ENCODE measurements at places on chromosomes 7 and 10.

- no peak for DNase-seq
Measured at GRCh38 chr7:148711191-148712102, 12.7 kb downstream of the CUL1 start.

GRCh38 chr10:28600056-28600455 is 67.1 kb downstream of the WAC start:
- no peak for DNase-seq

- DNase-seq: no peak
Measured at GRCh38 chr7:23184709-23185359, 3.0 kb downstream of the NUP42 start.

DNA sequence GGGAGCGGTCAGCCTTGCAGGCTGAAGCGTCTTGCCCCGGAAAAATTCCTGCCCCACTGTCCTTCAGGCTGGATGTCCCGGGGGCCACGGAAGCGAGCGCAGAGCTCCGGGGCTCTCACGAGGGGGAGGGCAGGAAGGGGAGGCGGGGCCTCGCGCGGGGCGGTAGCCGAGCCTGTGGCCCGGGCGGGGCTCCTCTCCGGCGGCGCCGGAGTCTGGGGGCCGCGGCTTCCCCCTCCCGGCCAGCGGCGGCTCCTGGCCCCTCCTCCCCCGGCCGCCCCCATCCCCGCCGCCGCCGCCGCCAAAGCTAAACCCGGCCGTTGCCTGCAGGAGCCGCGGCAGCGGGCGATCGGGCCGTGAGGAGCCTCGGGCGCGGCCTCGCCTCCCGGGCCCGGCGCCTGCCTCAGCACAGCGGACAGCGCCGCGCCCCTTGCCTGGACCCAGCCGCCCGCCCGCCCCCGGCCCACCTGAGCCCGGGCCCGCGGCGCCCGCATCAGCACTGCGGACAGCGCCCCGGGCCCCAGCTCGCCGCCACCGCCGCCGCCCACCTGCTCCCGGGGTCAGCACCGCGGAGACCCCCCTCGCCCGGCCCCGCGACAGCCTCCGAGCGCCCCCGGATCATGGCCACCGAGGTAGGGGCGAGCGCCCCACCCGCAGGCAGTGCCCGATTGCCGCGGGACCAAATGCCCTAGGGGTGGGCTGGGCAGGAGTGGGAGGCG is at the start of gene GOLGA7B:
Gene GOLGA7B, plus strand, starts transcription at position 157 of the 716 bp plus-strand sequence. Its CDS starts 461 bp downstream, at position 618.
- DNase-seq: peak; percentile 35

GRCh38 chr7:134432296-134433152 is 26.4 kb downstream of the AKR1B1 start:
- DNase-seq: peak; percentile 52

DNA sequence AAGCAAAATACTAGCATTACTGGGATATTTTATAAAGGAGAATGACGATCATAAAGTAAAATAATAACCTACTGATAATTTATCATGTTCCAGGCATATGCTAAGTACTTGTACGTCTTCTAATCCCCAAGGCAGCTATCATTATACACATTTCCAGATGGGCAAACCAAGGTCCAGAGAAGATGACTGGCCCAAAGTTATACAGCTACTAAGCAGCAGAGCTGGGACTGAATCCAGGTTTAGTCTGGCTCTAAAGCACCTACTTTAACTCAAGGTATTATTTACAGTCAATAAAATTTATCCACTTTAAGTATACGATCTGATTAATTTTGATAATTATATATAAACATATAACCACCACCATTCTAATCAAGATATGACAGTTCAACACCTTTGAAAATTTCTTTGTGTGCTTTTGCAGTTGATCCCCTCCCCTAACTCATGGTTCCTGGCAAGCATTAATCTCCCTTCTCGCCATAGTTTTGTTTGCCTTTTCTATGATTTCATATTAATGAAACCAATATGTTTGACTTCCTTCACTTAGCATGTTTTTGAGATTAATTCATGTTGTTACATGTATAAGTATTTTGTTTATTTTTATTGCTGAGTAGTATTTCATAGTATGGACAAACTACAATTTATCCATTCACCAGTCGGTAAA is 126.7 kb downstream of the CPEB3 start:
- no peak for DNase-seq

DNA sequence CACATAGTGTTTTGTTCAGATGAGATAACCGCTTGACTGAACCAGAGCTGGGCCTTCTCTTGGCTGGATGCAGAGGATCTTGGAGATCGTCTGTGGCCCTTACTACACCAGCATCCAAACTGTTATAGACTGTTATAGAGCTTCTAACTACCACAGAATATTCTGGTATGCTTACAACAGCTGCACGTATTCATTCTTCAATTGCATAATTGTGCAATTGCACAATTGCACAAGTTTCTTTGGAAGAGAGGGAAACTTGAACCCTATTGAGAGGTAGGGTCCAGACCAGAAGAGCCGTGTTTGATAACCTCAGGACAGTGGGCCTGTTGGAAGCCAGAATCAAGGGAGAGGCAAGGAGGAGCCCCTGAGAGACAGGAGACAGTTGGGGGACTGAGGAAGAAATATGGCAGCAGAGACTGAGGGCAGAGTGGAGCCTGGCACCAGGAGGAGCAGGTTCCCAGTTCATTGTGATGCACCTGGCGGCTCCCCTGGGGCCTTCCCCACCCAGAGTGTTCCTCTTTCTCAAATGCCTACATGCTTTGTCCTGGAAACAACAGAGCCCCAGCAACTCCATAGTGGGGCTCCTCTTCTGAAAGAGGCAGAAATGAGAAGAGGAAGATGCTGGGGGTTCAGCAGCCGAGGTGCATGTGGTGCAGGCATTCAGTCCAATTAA is 64.1 kb downstream of the PTPRZ1 start:
- DNase-seq: no peak

DNA sequence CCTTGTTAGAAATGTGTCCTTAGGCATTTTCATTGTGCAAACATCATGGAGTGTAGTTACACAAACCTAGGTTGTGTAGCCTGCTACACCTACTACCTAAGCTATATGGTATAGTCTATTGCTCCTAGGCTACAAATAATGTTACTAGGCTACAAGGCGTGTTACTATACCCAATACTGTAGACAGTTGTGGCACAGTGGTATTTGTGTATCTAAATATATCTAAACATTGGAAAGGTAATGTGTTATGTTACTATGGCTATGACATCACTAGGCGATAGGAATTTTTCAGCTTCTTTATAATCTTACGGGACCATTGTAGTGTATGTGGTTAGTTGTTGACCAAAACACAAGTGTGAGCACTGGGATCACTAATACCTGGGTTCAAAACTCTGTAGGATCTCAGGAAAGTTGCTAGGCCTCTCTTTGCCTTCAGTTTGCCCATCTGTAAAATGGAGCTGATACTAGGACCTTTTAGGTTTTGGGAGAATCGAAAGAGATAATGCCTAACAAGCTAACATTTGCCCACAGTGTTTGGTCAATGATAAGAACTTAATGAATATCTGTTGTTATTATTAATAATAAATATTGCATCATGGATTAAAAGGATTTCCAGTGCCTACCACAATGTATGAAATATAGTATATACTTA is 2.7 kb downstream of the BICC1 start:
- no peak for DNase-seq

- no peak for DNase-seq
Measured at GRCh38 chr7:104509874-104510273, 181.5 kb downstream of the LHFPL3 start.

DNA sequence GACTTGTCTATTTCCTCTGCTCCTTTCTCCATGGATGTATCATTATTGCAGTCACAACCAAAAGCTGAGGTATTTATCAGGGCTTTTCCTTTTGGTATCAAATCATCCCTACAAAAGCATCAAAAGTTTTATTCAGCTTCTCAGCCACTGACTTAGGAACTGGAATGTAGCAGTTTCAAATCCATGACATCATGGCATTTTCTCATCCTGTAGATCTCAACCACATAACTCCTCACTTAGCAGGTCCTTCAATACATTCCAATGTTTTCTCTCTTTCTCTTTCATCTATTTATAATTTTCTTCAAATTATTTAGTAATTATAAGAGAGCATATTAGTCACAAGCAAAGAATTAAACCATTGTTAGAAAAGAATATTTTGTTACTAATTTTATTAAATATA is 537.4 kb upstream of the SORCS1 start:
- DNase-seq: no peak

Data from stimulated activated CD8-positive, alpha-beta memory T cell treated with anti-CD3 and anti-CD28 coated beads, Interleukin-4, amount 100 ng/mL, for 1 hour (primary cell).